ENCODE measurements at places on chromosomes 1 and 21. TPM values are rescaled to one million over a fixed set of nuclear protein-coding genes. Genes with fewer than 3 reads are reported as not detected.

DNA sequence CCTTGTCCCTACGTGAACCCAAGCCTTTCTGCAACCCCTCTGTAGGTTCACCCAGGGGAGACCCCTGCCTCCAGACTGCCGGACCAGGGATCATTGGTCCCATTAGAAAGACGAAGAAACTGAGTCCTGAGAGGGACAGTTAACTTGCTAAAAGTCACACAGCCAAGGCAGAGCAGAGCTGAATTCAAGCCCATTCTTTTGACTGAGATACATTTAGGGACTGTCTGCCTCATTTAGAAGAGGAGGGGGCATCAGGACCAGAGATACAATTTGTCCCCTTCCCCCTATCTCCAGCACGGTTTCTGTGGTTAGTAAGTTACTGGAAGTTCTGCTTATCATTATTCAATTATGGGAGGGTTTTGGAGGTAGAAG is 19.1 kb downstream of the KCNQ4 start:
- no peak for DNase-seq
- no peak overlapping the region for H3K27ac ChIP-seq
- no peaks in the 10 kb centered on the region for H3K36me3 ChIP-seq
- peaks cover 18% of the 10 kb centered on the region for H3K27me3 ChIP-seq
- H3K4me1 ChIP-seq, result peaks cover 54% of the 10 kb centered on the region
- peak overlapping the region; percentile 57 for H3K4me3 ChIP-seq

Gene SV2A
- 42.5 TPM for total RNA-seq

DNA sequence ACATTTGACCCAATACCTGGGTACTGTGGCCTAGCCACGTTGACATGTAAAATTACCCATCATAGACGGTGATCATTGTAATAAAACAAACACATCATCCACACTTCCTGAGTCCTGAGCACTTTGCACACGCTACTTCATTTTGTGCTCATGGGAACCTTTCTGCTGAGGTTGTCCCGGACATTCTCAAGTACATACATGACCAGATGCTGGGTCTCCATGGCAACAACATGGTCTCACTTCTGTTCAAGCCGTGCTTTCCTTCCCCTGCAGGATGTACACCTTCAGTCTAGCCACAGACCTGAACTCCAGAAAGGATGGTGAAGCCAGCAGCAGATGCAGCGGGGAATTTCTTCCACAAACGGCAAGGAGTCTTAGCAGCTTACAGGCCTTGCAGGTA is 22.7 kb downstream of the UBASH3A start:
- no peak for DNase-seq
- H3K4me1 ChIP-seq, result no peaks in the 10 kb centered on the region
- no peaks in the 10 kb centered on the region for H3K36me3 ChIP-seq
- H3K27me3 ChIP-seq, result no peaks in the 10 kb centered on the region
- no peak overlapping the region for H3K27ac ChIP-seq
- no peak overlapping the region for H3K4me3 ChIP-seq

DNA sequence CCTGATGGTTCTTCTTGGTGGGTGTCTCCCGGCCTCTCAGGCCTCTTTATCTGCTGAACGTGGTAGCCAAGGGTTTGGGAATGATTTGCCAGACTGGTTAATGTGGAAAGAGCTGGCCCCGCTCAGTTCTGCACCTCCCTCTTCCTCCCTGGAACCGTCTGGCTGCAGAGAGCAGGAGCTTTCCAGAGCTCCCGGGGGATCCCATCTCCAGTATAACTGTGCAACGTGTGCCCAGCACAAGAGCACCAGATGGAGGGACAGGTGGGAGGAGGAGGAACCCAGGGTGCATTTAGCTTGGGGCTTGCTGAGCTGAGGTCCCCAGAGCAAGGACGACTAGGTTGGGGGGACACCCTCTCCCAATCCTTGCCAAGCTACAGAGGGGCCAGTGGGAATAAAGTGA is 5.0 kb downstream of the TFF1 start:
- no peak for DNase-seq
- no peak overlapping the region for H3K27ac ChIP-seq
- no peak overlapping the region for H3K4me3 ChIP-seq
- no peaks in the 10 kb centered on the region for H3K36me3 ChIP-seq

Gene TCEANC2
- 6.0 TPM for total RNA-seq

GRCh38 chr1:227603327-227603726 is 40.0 kb downstream of the ZNF678 start:
- H3K27ac ChIP-seq, result no peak overlapping the region
- peaks cover 14% of the 10 kb centered on the region for H3K4me1 ChIP-seq
- no peaks in the 10 kb centered on the region for H3K36me3 ChIP-seq
- DNase-seq, result no peak

DNA sequence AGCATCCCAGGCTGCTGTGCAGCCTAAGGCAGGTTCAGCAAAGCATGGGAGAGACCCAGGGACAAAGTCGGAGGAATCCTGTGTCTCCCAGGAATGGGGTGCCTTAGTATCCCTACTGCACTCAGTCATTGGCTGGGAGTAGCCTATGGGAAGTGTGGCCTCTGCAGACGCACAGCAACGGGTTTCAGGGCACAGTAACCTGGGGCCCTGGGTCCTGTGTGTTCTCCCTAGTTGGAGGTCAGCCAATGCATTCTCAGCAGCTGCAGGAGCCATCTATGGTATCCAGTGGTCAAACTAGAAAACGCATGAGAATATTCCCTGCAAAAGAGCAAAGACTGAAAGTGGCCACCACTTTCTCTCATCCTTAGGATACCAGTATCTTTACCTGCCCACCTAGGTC is 13.7 kb upstream of the C1orf21 start:
- H3K4me3 ChIP-seq, result no peak overlapping the region
- no peaks in the 10 kb centered on the region for H3K36me3 ChIP-seq
- DNase-seq, result no peak
- H3K4me1 ChIP-seq, result peaks cover 11% of the 10 kb centered on the region
- H3K27ac ChIP-seq, result no peak overlapping the region
- H3K27me3 ChIP-seq, result no peaks in the 10 kb centered on the region

DNA sequence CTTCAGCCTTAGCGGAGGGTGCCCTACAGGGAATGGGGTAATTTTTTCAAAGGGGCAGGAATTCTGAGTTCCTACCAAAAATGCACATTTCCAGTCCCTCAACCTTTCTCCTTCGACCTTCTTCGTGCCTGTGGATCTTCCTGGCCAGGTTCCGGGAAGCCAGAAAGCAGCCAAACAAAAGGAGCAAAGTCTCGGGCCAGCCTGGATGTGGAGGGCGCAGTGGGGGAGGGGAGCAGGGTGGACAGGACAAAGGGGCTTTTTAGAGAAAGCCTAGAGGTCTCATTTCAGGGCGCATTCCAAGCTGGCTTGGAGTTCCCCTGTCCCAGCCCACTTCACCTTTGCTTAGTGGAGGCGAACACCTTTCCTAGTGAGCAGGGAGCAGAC is 2.9 kb upstream of the INAVA start:
- no peaks in the 10 kb centered on the region for H3K27me3 ChIP-seq
- peak overlapping the region; percentile 74 for H3K4me3 ChIP-seq
- H3K27ac ChIP-seq, result peak overlapping the region; percentile 99
- no peaks in the 10 kb centered on the region for H3K36me3 ChIP-seq

Gene GJB3
- total RNA-seq, result 0.31 TPM

DNA sequence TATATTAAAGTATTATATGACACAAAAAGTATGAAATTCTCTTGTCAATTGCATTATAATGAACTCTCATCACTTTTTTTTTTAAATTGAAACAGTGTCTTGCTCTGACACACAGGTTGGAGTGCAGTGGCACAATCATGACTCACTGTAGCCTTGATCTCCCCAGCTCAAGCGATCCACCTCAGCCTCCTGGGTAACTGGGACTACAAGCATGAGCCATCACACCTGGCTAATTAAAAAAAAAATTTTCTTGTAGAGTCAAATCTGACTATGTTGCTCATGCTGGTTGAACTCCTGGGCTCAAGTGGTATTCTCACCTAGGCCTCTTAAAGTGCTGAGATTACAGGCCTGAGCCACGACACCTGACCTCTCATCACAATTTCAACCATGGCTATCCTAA is 259.3 kb downstream of the S1PR1 start:
- H3K27me3 ChIP-seq, result no peaks in the 10 kb centered on the region
- H3K4me1 ChIP-seq, result no peaks in the 10 kb centered on the region
- H3K36me3 ChIP-seq, result no peaks in the 10 kb centered on the region
- H3K27ac ChIP-seq, result no peak overlapping the region
- no peak overlapping the region for H3K4me3 ChIP-seq

DNA sequence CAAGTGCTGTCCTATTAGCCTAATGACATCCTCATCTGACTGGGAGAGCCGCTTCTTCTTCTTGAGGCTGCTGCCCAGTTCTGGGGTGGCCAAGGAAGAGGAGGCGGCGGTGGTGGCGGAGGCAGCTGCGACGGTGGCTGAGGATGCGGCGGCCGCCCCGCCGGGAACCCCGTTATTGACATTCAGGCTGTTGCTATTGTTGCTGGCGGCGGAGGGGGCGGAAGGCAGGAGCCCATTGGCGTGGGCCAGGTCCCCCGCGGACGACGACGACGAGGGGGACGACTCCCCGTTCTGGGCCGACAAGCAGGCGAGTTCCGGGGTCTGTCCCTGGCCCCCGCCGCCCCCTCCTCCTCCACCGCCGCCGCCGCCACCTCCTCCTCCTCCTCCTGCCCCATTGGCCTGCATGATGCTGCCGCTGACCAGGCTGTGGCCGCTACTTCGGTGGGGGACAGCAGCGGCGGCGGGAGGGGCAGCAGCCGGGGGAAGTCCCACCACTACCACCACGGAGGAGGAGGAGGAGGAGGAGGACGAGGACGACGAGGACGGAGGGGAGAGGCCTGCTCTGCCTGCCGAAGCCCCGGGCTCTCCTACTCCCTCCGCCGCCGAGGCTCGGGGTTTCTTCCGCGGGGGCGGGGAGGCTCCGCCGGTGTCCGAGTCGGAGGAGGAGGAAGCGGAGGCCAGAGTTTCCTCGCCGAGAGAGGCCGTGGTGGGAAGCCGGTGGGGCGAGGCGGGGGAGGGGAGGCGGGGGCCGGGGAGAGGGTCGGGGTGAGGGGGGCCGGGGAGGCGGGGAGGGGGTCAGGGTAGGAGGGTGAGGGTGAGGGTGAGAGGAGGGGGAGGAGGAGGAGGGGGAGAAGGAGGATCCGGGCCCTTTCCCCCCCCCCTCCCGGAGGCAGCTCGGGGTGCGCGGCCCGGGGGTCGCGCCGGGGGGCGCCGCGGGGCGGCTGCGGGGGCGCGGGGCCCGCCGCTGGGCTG is 610 bp downstream of the WDR26 start:
- DNase-seq, result peak; percentile 51
- H3K4me3 ChIP-seq, result peak overlapping the region; percentile 65
- peaks cover 32% of the 10 kb centered on the region for H3K4me1 ChIP-seq
- H3K27me3 ChIP-seq, result no peaks in the 10 kb centered on the region

- no peak for DNase-seq
- no peaks in the 10 kb centered on the region for H3K36me3 ChIP-seq
- H3K27me3 ChIP-seq, result no peaks in the 10 kb centered on the region
- no peak overlapping the region for H3K4me3 ChIP-seq
These were observed 38.0 kb downstream of the CD58 start for GRCh38 chr1:116532671-116533428.

Gene RIMKLA
- 5.5 TPM for total RNA-seq

DNA sequence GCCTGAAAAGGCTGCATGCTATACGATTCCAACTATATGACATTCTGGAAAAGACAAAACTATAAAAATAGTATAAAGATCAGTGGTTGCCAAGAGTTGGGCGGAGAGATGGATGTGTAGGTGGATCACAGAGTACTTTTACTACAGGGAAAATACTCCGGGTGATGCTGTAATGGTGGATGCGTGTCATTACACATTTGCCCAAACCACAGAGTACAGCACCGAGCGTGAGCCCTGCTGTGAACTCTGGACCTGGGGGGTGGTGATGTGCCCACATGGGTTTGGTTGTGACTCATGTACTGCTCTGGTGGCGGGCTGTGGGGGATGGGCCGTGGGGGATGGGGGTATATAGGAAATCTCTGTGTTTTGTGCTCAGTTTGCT is 162.7 kb upstream of the COL6A1 start:
- H3K4me3 ChIP-seq, result no peak overlapping the region
- H3K4me1 ChIP-seq, result peaks cover 4% of the 10 kb centered on the region
- H3K27me3 ChIP-seq, result no peaks in the 10 kb centered on the region

Gene TNFRSF1B
- total RNA-seq, result 4.1 TPM

Gene REN
- not detected for total RNA-seq

- DNase-seq, result no peak
- no peaks in the 10 kb centered on the region for H3K36me3 ChIP-seq
- no peak overlapping the region for H3K4me3 ChIP-seq
- H3K27me3 ChIP-seq, result no peaks in the 10 kb centered on the region
- peaks cover 13% of the 10 kb centered on the region for H3K4me1 ChIP-seq
- H3K27ac ChIP-seq, result no peak overlapping the region
These were observed 58.8 kb upstream of the TBX15 start for GRCh38 chr1:119046785-119047438.

GRCh38 chr1:18948913-18949685 is 7.4 kb downstream of the IFFO2 start:
- no peak overlapping the region for H3K4me3 ChIP-seq
- peak overlapping the region; percentile 81 for H3K27ac ChIP-seq
- no peaks in the 10 kb centered on the region for H3K36me3 ChIP-seq
- peaks cover under 1% of the 10 kb centered on the region for H3K27me3 ChIP-seq
- DNase-seq, result peak; percentile 24

- DNase-seq, result no peak
- H3K4me3 ChIP-seq, result no peak overlapping the region
- H3K36me3 ChIP-seq, result no peaks in the 10 kb centered on the region
- H3K27me3 ChIP-seq, result no peaks in the 10 kb centered on the region
- H3K27ac ChIP-seq, result no peak overlapping the region
These were observed 48.5 kb upstream of the FBXO28 start for GRCh38 chr1:224065455-224065854.

DNA sequence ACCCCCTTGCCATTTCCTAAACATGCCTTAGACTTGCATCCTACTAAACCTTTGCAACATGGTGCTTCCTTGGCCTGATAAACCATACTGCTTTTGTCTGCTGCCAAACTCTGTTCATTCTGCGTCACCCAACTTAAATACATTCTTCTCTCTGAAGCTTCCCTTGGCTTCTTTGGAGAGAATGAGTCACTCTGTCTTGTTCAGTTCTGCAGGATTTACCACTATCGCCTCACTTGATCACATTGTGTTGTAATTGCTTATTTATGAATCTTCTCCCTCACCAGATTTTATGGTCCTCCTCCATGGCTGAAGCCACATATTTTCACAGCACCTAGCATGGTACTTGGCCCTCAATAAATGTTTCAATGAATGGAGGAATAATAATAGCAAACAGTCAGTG is 21.7 kb upstream of the TUT4 start:
- H3K4me3 ChIP-seq, result no peak overlapping the region
- H3K36me3 ChIP-seq, result no peaks in the 10 kb centered on the region
- H3K27ac ChIP-seq, result no peak overlapping the region
- no peaks in the 10 kb centered on the region for H3K27me3 ChIP-seq

GRCh38 chr1:179709841-179710329 is 33.2 kb upstream of the FAM163A start:
- H3K36me3 ChIP-seq, result no peaks in the 10 kb centered on the region
- H3K4me1 ChIP-seq, result no peaks in the 10 kb centered on the region
- DNase-seq, result no peak
- H3K4me3 ChIP-seq, result no peak overlapping the region
- no peaks in the 10 kb centered on the region for H3K27me3 ChIP-seq

Measured in GM23338 (cell line).